ENCODE measurements at places on chromosomes 4 and X. TPM values are rescaled to one million over a fixed set of nuclear protein-coding genes. Genes with fewer than 3 reads are reported as not detected.

- H3K36me3 ChIP-seq = no peaks in the 10 kb centered on the region
- no peak overlapping the region for H3K27ac ChIP-seq
- H3K27me3 ChIP-seq = no peaks in the 10 kb centered on the region
- H3K4me1 ChIP-seq = no peaks in the 10 kb centered on the region
These were observed 23.4 kb downstream of the SUV39H1 start for GRCh38 chrX:48719958-48720357.

Gene FAM184B
- not detected for total RNA-seq

DNA sequence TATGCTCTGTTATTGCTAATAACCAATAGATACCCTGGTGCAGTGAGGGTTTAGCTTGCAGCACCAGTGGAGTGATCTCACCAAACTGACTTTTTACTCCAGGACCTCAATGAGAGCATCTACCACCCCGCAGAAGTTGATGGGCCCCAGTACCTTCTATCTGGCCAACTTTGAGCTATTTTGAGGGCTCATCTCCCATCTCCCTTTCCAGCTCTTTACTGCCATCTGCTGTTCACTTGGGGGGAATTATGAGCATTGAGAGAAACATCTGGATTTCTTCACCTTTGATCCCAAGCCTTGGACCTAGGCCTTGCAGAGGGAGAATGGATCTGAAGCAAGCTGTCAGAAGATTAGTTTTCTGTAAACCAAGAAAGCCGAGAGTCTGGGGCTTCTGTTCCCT is 143.6 kb downstream of the TMEM164 start:
- no peak overlapping the region for H3K27ac ChIP-seq
- H3K4me1 ChIP-seq = no peaks in the 10 kb centered on the region
- DNase-seq = no peak

- H3K4me1 ChIP-seq = no peaks in the 10 kb centered on the region
- no peaks in the 10 kb centered on the region for H3K27me3 ChIP-seq
- H3K4me3 ChIP-seq = no peak overlapping the region
- H3K27ac ChIP-seq = no peak overlapping the region
- H3K36me3 ChIP-seq = no peaks in the 10 kb centered on the region
These were observed 270.5 kb upstream of the ARSJ start for GRCh38 chr4:114249976-114250375.

GRCh38 chrX:45598861-45599260 is 398.2 kb upstream of the DIPK2B start:
- DNase-seq = no peak
- no peak overlapping the region for H3K27ac ChIP-seq
- no peak overlapping the region for H3K4me3 ChIP-seq
- no peaks in the 10 kb centered on the region for H3K4me1 ChIP-seq
- H3K27me3 ChIP-seq = no peaks in the 10 kb centered on the region
- no peaks in the 10 kb centered on the region for H3K36me3 ChIP-seq

GRCh38 chr4:75598390-75598789 is 31.9 kb downstream of the CDKL2 start:
- H3K27me3 ChIP-seq = no peaks in the 10 kb centered on the region
- no peak overlapping the region for H3K27ac ChIP-seq
- no peak for DNase-seq
- H3K4me3 ChIP-seq = no peak overlapping the region

Gene EGF
- total RNA-seq = 0.80 TPM

Gene WAS
- 7.1 TPM for total RNA-seq

Gene SPIN2A
- total RNA-seq = 0.53 TPM

Gene SSX4
- not detected for total RNA-seq

DNA sequence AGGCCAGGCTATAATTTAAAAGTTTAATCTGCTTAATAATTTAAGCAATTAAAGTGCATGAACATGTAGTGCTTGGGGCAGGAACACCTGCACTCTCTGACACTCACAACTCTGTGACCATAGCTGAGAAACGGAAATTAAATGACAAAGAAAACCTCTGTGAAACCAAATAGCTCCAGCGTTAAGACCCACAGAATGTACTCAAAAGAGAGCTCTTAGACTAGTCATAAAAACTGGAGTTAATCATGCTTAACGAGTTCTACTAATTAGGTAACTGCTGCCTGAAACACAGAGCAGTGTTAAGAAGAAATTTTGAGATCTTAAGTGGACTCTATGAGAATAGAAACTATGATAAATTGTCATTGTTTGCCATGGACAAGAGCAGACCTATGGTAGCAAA is 174.4 kb upstream of the SPIN4 start:
- H3K27ac ChIP-seq = no peak overlapping the region
- H3K4me3 ChIP-seq = no peak overlapping the region
- H3K4me1 ChIP-seq = no peaks in the 10 kb centered on the region

GRCh38 chrX:140065961-140066662 is 100.8 kb upstream of the CXorf66 start:
- no peaks in the 10 kb centered on the region for H3K4me1 ChIP-seq
- H3K4me3 ChIP-seq = no peak overlapping the region
- H3K27me3 ChIP-seq = no peaks in the 10 kb centered on the region
- no peaks in the 10 kb centered on the region for H3K36me3 ChIP-seq
- H3K27ac ChIP-seq = no peak overlapping the region

Gene NAT8L
- not detected for total RNA-seq

Gene SOD3
- 14.0 TPM for total RNA-seq

DNA sequence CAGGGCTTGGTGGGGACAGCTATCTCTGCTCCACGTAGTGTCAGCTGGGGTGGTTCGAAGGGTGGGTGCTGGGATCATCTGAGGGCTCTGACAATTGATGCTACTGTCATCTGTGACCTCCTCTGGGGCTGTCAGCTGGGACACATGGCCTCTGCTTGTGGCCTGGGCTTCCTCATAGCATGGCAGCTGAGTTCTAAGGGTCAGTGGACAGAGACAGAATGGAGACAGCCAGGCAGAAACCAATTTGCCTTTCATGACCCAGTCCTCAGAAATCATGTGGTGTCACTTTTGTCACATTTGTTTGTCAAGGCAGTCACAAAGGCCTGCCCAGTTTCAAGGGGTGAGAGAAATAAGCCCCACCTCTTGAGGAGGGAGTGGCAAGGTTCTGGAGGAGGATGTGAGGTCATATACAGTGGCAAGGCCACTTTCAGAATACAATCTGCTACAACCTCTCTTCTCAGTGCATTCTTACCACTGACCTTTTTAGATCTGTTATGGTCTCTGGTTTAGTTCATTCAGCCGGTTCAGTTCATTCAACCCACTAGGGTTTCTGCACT is 103.6 kb upstream of the BCOR start:
- H3K27ac ChIP-seq = no peak overlapping the region
- no peaks in the 10 kb centered on the region for H3K4me1 ChIP-seq
- no peak for DNase-seq
- no peaks in the 10 kb centered on the region for H3K36me3 ChIP-seq

DNA sequence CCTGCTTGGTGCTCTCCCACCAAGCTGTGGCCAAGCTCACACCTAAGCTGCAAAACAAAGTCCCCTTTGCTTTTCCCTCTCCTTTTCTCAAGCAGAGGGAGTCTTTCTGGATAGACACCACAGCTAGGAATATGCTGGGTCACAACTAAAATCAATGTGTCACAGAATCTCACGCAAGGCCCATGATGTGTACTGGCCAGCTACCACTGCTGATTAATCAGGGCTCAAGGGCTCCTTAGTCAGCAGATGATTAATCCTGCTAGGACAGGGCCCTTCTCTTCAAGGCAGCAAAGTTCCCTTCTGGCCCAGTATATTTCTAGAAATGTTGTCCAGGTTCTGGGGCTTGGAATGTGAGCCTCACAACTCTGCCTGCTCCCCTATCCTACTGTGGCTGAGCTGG is 32.0 kb upstream of the TENT5D start:
- no peak overlapping the region for H3K4me3 ChIP-seq
- no peak overlapping the region for H3K27ac ChIP-seq
- no peaks in the 10 kb centered on the region for H3K36me3 ChIP-seq
- DNase-seq = no peak
- H3K4me1 ChIP-seq = no peaks in the 10 kb centered on the region
- H3K27me3 ChIP-seq = no peaks in the 10 kb centered on the region

DNA sequence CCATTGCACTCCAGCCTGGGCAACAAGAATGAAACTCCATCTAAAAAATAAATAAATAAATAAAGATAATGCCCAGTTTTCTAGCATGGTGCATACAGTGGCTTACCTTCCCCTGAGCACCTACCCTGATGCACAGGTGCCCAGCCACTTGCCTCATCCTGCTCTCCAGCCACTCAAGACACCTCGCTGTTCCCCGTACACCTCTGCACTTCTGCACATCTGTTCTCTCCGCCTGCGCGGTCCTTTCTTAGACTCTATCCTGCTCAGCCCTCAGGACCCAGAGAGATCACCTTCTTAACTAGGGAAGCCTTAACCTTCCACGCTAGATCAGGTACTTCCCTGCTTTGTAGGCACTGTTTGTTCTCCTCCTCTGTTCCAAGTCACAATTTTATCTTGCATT is 2.9 kb downstream of the EVC start:
- H3K27ac ChIP-seq = no peak overlapping the region
- no peak for DNase-seq
- H3K4me1 ChIP-seq = no peaks in the 10 kb centered on the region

DNA sequence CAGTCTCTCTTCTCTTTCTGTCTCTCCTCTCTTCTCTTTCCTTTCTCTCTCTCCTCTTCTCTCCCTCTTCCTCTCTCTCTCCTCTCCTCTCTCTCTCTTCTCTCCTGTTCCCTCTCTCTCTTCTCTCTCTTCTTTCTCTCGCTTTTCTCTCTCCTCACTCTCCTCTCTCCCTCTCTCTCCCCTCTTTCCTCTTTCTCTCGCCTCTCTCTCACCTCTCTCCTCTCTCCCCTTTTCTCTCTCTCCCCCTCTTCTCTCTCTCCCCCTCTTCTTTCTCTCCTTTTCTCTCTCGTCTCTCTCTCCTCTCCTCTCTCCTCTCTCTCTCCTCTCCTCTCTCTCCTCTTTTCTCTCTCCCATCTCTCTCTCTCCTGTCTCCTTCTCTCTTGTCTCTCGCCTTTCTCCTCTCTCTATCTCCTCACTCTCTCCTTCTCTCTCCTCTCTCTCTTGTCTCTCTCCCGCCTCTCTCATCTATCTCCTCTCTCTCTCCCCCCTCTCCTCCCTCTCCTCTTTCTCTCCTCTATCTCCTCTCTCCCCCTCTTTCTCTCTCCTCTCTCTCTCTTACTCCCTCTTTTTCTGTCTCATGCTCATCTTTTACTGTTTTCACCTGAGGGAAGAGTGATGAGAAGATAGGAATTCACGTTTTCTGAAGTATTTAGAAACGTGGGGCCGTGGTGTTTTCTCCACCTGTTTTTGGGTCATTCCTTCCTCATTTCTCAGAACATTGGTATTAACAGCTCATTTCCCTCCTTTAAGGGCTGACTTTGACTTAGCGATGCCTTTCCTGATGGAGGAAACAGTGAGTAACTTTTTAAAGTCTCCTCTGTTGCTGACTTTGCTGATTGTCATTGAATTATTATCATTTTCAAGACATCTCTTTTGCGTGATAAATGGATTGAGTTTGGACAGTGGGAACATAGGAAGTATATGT is 80.6 kb upstream of the CD99 start:
- peaks cover 6% of the 10 kb centered on the region for H3K4me1 ChIP-seq
- H3K27ac ChIP-seq = no peak overlapping the region
- H3K4me3 ChIP-seq = peak overlapping the region; percentile 87
- H3K27me3 ChIP-seq = no peaks in the 10 kb centered on the region
- DNase-seq = no peak
- no peaks in the 10 kb centered on the region for H3K36me3 ChIP-seq

DNA sequence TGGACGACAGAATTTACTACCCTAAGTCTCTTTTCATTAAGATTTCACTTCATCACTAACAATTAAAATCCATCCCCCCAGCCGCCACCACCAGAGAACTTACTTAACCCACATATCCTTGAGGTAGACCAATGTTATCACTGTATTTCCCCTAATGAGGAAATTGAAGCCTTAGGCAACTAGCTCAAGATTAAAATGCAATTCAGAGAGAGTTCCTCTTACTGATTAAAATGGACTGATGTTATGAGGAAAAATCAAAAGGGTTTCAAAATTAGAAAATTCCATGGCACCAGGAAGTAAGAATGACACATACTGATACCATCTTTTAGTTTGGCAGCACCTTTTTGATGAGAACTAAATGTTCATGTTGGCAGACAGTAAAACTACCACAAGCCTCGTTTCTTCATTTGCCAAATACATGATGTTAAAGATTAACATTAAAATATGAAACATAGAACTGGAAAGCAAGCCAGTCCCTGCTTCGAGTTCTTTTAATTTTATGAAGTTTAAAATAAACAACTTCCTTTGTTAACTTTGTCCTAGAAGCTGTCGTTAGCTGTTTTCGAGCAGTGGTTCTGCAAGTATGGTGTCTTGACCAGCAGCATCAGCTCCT is 69.3 kb upstream of the CCDC160 start:
- H3K27me3 ChIP-seq = no peaks in the 10 kb centered on the region
- H3K4me1 ChIP-seq = no peaks in the 10 kb centered on the region
- no peak for DNase-seq
- no peak overlapping the region for H3K27ac ChIP-seq
- no peak overlapping the region for H3K4me3 ChIP-seq

- no peaks in the 10 kb centered on the region for H3K4me1 ChIP-seq
- H3K27me3 ChIP-seq = no peaks in the 10 kb centered on the region
- no peak overlapping the region for H3K4me3 ChIP-seq
- no peak for DNase-seq
- H3K36me3 ChIP-seq = no peaks in the 10 kb centered on the region
- H3K27ac ChIP-seq = no peak overlapping the region
These were observed 2366.3 kb downstream of the PCDH7 start for GRCh38 chr4:33086331-33086925.

DNA sequence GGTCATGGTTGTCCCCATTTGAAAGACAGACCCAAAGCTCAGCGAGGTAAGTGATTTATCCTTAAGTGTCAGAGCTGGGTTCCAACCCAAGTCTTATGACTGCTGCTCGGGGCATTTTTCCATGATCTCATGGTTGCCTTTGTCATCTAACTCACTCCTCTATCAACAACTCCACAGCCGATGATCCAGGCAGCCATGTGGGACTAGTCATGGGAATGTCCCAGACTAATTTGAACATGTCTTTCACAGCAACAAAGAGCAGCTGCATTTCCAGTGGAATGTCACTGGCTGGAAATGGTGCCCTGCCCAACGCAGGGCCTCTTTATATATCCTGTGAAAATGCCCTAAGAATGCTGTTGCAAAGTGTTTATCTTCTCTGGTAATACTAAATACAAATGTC is 284.8 kb upstream of the PPARGC1A start:
- H3K27ac ChIP-seq = no peak overlapping the region
- H3K4me3 ChIP-seq = no peak overlapping the region
- no peaks in the 10 kb centered on the region for H3K4me1 ChIP-seq
- H3K27me3 ChIP-seq = no peaks in the 10 kb centered on the region

GRCh38 chrX:1099146-1099770 is 113.2 kb downstream of the CRLF2 start:
- no peaks in the 10 kb centered on the region for H3K4me1 ChIP-seq
- no peaks in the 10 kb centered on the region for H3K27me3 ChIP-seq
- peak; percentile 26 for DNase-seq
- H3K36me3 ChIP-seq = no peaks in the 10 kb centered on the region

Gene OTC
- 70.6 TPM for total RNA-seq

DNA sequence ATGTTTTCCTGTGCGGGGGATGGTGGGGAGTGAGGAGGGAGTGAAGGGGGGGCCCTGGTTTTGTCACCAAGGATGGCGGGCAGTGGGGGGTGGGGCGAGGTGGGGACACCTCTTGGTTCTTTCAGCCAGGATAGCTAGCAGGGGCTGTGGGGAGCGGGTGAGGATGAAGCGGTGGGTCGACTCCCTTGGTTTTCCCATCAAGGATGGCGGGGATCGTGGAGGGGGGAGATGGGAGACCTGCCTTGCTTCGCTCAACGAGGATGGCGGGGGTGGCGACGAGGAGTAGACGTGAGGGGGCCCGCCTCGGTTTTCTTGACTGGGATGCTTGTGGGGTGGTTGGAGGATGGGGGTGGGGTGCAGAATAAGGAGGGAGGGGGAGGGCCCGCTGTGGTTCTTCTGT is 643 bp downstream of the FHL1 start:
- peak overlapping the region; percentile 49 for H3K4me3 ChIP-seq
- H3K36me3 ChIP-seq = no peaks in the 10 kb centered on the region
- no peaks in the 10 kb centered on the region for H3K27me3 ChIP-seq
